Hematopoietic multipotent progenitor cell treated with erythropoietin and hydrocortisone succinate and interleukin-3 and kit ligand, for 15 days (in vitro differentiated cells): ENCODE measurements at places on chromosomes 5 and 9.

DNA sequence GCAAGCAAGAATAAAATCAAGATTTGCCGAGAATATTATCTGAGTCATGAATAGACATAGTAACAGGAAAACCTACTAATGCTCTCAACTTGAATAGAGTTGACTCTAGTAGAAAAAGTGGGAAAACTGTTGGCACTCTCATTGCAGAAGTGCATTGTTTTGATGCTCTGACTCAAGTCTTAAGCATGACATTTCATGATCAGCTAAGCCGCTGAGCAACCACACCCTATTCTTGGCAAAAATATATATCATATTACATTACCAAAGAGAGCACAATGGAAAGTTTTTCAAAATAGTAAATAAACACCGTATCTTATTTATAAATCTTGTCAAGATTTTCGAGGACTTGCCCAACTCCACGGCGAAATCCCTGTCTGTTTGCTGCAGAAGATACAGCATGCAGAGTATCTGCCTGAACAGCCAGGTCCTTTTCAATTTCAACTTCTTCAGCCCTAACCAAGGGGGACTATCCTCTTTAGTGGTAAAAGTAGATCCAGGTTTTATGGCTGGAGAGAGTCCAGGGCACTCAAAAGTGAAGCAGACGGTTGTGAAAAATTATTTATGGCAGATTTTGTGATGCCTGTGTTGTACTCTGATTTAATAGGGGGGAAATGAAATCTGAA is 13.9 kb upstream of the ADAMTSL1 start:
- DNase-seq = no peak

DNA sequence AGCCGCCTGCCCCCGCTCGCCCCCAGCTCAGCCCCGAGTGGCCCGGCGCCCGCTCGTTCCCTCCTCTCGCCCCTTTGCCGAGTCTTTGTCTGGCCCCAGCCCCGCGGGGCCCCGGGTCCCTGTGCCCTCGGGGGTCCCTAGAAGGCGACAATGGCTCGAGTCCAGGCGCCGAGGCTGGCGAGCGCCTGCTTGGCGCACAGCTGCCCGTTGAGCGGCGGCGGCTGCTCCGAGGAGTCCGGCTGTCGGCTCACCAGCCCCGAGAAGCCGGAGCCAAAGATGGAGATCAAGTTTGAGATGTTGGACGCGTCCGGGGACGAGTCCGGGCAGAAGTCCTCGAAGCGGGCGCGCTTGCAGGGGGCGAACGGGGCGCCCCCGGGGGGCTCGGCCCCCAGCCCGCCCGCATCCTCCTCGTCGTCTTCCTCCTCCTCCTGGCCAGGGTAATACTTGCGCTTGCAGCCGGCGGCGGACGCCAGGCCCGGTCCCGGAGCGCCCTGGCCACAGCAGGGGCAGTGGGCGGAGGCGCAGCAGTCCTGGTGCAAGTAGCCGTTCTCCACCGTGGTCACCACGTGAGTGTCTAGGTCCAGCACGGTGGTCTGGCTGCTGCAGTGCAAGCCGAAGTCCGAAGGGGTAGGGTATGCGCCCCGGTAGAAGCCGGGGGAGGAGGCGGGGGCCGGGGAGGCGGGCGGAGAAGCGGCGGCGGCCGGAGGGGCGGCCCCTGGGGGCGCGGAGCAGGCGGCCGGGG is 1.2 kb downstream of the IER5L start:
- DNase-seq = no peak

DNA sequence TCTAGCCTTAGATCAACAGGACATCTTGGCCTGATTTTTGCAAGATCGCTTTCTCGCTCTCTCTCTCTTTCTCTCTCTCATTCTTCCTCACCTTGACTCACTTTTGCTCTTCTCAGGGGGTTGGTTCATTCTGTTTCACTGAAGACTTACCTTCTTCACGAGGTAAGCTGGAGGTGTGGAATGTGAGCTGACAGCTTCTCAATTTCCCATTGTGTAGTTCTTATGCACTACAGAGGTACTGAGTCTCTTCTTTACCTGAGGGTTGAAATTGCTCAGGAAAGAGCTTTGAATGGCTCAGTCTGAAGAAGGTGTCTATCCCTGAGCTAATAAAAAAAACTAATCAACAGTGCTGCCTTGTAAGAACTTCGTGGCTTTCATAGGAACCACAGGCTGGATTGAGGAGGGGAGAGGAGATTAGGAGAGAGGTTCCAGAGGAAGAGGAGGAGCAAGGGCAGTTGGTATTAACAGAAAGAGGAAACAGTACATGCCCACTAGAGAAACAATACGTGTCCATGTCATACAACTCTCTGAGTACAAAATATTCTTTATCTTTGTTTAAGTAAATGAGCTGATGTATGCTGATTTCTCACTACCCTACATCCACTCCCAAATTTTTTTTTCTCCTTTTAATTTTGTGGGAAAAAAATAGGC is 192.2 kb downstream of the TMEM167A start:
- DNase-seq = no peak

DNA sequence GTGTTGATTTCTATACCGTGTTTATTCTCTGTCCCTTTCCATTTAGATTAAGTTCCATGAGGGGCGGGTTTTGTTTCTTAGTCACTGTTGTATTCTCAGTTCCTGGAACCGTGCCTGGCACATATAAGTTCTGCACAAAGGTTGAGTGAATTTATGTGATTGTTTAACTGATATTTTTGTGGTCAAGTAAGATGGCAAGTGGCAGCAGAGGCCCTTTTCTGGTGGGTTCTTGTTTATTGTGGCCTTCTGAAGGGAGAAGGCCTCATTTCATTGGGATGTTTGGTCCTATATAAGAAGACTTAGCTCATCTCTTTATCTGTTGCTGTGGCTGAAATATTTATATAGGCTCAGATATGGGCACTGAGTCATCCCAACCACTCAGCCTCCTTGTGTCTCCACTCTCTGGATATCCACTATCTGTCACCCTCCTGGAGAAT is 262.5 kb downstream of the PSAT1 start:
- no peak for DNase-seq

- DNase-seq = no peak
Measured at GRCh38 chr5:109196823-109197160, 213.0 kb downstream of the PJA2 start.

GRCh38 chr9:89213396-89213880 is 34.8 kb upstream of the SHC3 start:
- DNase-seq = no peak

- DNase-seq = no peak
Measured at GRCh38 chr9:8850914-8851313, 1051.3 kb upstream of the DMAC1 start.

- no peak for DNase-seq
Measured at GRCh38 chr9:121326901-121327613, 43.0 kb downstream of the STOM start.

GRCh38 chr5:60519372-60519771 is 180.6 kb downstream of the DEPDC1B start:
- no peak for DNase-seq

GRCh38 chr5:3391210-3391609 is 204.4 kb upstream of the IRX1 start:
- DNase-seq = no peak

GRCh38 chr5:143657647-143658285 is 154.2 kb upstream of the HMHB1 start:
- no peak for DNase-seq

DNA sequence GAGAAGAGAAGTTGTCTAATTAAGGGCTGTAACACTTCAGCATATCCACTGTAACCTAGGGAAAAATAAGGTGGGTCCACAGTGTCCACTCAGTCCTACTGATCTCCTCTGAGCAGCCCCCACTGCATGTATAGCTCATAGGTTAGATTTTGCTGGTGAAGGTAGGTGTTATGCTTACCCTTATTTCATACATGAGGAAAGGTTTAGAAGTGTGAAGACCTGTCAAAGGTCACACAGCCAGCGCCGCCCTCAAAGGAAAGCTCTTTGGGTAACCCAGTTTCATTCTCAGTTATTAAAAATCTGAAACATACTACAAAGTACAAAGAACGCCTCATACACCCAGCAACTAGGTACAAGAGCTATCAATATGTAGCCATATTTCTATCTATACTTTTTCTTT is 87.2 kb downstream of the TLE4 start:
- DNase-seq = no peak

DNA sequence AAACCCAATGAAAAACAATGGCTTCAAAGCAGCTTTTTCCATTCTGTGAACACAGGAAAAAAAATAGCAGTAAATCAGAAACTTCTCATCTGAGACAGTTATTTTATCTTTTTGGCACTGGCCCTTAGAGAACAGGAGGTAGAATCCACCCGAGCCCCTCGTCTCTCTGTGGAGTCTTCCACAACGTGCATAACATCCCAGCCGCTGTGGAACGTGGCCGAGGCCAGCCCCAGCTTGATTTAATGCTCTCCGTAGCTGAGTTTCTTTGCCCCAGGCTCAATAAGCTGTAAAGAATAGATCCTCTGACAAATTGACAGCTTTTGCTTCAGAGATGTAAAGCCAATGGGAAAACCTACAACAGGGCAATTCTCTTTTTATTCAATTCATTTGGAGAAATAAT is 107.9 kb upstream of the DAP start:
- no peak for DNase-seq

GRCh38 chr9:122005597-122005996 is 87.5 kb downstream of the TTLL11 start:
- DNase-seq = no peak

GRCh38 chr5:37685816-37686215 is 154.0 kb downstream of the GDNF start:
- no peak for DNase-seq

DNA sequence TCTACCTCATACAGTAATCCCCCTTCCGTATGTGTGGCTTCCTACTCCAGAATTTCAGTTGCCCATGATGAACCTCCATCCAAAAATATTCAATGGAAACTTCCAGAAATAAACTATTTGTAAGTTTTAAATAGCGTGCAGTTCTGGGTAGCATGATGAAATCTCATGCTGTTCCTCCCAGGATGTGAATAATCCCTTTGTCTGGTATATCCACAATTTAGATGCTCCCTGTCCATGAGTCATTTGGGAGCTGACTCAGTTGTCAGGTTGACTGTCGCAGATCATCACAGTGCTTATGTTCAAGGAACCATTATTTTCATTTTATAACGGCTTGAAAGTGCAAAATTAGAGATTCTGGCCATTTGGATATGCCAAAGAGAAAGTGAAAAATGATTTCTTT is 290.1 kb upstream of the CDH9 start:
- no peak for DNase-seq

DNA sequence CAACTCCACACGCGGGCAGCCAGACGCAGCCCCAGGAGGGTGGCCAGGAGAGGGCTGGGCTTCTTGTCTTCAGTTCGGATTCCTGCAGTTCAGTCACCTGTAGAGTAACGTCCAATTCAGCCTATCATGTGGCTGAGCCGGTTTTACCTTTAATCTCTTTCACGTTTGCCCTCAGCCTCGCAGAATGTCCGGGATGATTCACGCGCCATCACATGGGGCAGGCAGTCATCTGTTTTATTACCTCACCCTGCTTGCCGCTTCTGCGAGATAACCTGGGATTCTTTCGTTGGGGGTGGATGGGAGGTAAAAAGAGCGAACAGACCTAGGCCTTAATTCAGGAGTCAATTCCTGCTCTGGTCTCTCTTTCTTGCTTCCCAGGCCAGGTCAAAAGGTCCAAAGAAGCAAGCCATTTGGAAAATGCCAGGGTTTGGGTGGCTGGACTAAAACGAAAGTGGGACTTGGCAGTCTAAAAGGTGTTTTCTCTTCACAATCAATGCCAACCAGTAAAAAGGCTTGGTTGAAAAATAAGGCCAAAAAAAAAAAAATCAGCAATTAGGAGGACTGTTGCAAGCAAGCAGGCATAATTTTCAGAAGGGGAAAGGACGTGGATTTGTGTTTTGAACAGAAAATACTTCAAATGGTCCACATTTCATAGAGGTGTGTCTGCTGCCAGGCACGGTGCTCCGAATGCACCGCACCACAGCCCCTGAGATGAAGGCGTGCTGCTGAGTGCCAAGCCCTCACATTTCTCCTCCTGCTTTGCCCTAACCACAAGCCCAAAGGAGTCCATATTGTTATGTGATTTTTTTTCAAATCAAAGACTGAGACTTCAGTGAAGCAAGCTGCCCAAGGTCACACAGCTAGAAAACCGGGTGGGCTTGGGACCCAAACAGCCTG is 2.8 kb upstream of the WWC1 start:
- DNase-seq = no peak

- no peak for DNase-seq
Measured at GRCh38 chr5:150612905-150613670, 27.4 kb upstream of the SYNPO start.

- DNase-seq = no peak
Measured at GRCh38 chr5:134436523-134437339, 25.1 kb upstream of the CDKN2AIPNL start.

DNA sequence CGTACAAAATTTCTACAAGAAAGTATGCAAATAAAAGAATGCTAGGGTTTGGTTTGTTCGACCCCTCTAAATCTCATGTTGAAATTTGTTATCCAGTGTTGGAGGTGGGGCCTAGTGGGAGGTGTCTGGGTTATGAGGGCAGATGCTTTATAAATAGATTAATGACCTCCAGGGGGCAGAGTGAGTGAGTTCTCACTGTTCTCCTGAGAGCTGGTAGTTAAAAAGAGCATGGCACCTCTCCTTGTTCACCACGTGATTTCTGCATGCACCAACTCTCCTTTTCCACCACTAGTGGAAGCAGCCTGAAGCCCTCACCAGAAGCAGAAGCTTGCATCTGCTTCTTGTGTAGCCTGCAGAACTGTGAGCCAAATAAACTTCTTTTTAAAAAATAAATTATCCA is 50.4 kb upstream of the FAM170A start:
- peak; percentile 30 for DNase-seq

DNA sequence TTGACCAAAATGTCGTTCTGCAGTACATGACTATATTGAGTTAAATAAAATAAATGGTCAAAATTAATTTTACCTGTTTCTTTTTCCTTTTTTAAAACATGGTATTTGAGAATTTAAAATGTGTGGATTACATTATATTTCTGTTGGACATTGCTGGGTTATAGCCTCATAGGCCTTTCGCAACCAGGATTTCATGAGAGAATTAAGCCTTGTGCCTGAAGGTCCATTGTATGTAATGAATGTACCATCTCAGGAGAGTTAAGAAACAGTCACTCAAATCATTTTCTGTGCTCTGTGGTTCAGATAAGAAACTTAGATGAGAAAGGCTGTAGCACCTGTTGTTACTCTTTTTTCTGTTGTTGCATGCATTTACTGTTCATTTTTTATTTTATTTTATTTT is 103.5 kb downstream of the ANGPTL2 start:
- no peak for DNase-seq

GRCh38 chr9:8651846-8652215 is 852.3 kb upstream of the DMAC1 start:
- DNase-seq = no peak

GRCh38 chr5:140869555-140869886 is 764 bp downstream of the PCDHA11 start:
- no peak for DNase-seq

DNA sequence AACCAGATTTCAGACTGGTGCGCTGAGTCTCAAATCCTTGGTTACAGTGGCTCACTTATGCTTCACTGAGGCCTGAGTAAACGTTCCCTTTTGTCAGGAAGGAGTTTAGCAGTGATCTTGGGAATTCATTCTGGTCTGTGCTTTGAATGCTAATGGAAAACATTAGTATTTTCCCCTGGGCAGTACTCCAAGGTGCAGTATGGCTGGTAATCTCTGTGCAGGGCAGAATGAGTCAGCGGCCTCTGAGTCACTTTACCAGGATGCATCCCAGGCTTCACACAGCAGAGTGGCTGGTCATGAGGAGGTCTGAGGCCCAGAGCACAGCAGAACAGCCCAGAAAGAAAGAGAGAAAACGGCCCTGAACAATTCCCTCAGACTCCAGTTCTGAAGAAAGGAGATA is 54.0 kb downstream of the PCA3 start:
- no peak for DNase-seq
